ENCODE measurements at places on chromosomes 2 and 18.

GRCh38 chr2:122063716-122064115 lies 308.3 kb downstream of the TSN start:
- no peak for DNase-seq

- DNase-seq = no peak
Measured at GRCh38 chr18:77749089-77749488, 499.4 kb downstream of the GALR1 start.

- DNase-seq = no peak
Measured at GRCh38 chr2:175606010-175606841, 395.8 kb downstream of the LNPK start.

GRCh38 chr2:236656166-236656565 lies 86.5 kb downstream of the ACKR3 start:
- no peak for DNase-seq

DNA sequence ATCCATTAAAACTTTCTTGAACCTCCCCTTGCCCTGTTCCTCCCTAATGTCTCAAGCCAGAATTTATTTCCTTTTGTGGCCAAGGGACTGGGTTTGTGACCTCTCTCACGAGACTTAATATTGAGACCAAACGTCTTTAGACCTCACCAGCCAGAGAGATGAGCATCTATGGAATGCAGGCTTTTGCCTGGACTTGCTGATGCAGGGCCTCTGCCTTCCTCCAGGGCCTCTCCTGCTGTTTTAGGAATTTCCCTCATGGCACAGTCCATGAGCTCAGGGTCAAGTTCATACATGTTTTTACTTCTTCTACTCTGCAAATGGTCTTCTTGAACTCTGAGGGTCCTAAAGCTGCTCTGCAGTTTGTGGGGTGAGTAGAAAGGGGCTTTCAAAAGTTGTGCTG lies 22.3 kb downstream of the IL1B start:
- DNase-seq = no peak

GRCh38 chr18:70030728-70031127 lies 83.1 kb upstream of the CD226 start:
- no peak for DNase-seq

DNA sequence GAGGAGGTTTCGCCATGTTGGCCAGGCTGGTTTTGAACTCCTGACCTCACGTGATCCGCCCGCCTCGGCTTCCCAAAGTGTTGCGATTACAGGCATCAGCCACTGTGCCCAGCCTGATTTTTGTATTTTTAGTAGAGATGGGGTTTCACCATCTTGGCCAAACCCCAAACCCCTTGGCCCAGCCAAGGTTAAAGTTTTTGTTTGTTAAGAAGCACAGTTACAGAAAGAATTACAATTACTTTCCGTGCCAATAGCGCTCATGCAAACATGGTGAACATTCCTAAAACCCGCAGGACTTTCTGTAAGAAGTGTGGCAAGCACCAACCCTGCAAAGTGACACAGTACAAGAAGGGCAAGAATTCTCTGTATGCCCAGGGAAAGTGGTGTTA lies 26.1 kb downstream of the ITSN2 start:
- no peak for DNase-seq

- DNase-seq = no peak
Measured at GRCh38 chr2:205427112-205427511, 255.2 kb upstream of the NRP2 start.

- no peak for DNase-seq
Measured at GRCh38 chr2:205878999-205879762, 196.9 kb downstream of the NRP2 start.

DNA sequence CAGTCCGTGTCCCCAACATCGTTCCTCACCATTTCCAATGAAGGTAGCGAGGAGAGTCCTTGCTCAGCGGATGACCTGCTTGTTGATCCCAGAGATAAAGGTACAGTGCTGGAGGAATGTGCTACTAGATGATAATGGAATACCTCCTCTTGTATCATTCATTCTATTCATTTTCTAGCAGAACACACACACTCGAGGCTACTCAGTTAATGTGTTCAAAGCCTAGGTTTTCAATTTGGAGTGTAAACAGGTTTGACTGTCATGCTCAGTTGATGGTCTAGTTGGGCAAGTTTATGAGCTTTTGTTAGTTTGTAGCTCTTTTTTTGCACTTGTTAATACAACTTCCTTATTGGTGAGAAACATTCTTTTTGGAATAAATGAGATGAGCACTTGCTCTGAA lies 114.2 kb downstream of the ICA1L start:
- DNase-seq = no peak

DNA sequence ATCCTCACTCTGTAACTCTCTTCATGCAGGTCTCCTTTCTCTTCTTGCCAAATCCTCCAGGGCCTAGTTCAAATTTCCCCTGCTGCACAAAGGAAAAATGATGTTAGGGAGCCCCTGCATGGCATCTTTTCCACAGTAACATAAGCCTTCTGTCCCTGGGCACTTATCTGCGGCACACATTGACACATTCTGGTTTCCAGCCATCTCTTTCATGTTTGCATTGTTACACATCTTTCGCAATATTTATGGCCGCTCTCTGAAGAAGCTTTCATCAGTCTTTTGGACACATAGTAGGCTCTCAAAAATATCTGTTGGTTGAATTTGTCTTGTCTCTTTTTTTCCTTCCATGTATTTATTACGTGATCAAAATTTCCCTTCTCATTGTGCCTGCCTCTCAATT lies 1806.1 kb upstream of the PIK3C3 start:
- DNase-seq = no peak

GRCh38 chr2:26001743-26002351 lies 19.6 kb upstream of the KIF3C start:
- DNase-seq = no peak

DNA sequence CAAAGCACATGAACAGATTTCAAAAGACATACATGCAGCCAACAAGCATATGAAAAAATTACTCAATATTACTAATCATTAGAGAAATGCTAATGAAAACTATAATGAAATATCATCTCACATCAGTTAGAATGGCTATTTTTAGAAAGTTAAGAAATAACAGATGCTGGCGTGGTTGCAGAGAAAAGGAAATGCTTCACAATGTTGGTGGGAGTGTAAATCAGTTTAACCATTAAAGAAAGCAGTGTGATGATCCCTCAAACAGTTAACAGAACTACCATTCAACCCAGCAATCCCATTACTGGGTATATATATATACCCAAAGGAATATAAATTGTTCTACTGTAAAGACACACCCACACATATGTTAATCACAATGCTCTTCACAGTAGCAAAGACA lies 117.7 kb upstream of the SETBP1 start:
- DNase-seq = no peak

GRCh38 chr2:126750506-126750905 lies 94.5 kb downstream of the GYPC start:
- DNase-seq = no peak

GRCh38 chr2:159071190-159071915 lies 102.9 kb downstream of the TANC1 start:
- no peak for DNase-seq

- DNase-seq = no peak
Measured at GRCh38 chr2:202910698-202911097, 775 bp downstream of the WDR12 start.

- DNase-seq = no peak
Measured at GRCh38 chr2:143177096-143177786, 48.0 kb downstream of the ARHGAP15 start.

GRCh38 chr2:202084265-202084664 lies 11.2 kb downstream of the KIAA2012 start:
- no peak for DNase-seq

DNA sequence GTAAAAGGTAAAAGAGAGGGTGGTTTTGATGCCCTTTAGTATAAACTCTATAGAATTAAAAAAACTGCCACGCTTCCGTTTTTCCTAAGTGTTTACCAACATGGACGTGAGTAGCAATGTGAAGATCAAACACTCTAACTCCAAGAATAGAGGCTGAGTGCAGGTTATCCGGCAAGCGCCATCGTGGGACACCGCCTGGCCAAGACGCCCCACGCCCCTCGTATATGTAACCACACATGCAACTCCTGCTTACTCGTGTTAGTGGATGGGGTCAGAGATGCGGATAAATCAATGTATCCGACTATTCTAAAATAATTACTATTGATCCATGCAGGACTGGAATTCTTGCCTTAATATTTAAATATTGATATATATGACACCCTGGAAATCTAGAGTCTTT lies 741.3 kb downstream of the GALR1 start:
- DNase-seq = no peak

DNA sequence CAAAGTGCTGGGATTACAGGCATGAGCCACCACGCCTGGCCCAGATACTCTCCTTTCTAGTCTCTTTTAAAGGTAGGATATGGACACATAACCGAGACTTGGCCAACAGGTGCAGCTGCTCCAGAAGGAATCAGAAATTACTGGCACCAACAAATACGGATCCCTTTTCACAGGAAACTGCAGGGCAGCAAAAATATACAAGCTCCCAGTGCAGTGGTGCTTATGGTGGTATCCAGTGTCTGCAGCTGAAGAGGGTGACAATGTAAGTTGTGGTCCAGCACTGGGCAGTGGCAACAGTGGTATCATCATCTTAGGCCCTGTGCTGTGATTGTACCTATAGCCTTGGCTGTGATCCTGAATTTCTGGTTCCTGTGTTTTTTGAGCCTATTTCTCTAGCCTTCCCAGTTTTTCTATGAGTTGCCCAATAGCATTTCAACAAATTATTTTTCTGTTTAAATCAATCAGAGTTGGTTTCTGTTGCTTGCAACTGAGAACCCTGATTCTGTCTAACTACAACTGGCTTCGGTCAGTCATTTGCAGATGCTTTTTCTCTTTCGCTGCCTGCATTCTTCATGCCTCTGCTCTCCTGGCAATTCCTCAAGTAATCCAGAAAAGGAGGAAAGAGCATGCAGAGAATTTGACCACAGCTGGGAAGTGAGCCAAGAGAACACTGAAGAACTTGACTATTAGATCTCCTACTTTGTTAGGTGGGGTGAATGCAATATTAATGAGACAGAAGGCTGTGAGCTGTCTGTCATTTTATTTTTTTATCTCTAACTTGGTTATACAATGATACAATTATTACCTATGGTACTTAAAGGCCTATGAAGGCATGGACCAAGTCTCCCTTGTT lies 30.8 kb upstream of the EML4 start:
- no peak for DNase-seq

GRCh38 chr2:198016243-198016642 lies 211.8 kb downstream of the PLCL1 start:
- DNase-seq = no peak

- DNase-seq = no peak
Measured at GRCh38 chr2:15914596-15915385, 25.6 kb upstream of the MYCN start.

DNA sequence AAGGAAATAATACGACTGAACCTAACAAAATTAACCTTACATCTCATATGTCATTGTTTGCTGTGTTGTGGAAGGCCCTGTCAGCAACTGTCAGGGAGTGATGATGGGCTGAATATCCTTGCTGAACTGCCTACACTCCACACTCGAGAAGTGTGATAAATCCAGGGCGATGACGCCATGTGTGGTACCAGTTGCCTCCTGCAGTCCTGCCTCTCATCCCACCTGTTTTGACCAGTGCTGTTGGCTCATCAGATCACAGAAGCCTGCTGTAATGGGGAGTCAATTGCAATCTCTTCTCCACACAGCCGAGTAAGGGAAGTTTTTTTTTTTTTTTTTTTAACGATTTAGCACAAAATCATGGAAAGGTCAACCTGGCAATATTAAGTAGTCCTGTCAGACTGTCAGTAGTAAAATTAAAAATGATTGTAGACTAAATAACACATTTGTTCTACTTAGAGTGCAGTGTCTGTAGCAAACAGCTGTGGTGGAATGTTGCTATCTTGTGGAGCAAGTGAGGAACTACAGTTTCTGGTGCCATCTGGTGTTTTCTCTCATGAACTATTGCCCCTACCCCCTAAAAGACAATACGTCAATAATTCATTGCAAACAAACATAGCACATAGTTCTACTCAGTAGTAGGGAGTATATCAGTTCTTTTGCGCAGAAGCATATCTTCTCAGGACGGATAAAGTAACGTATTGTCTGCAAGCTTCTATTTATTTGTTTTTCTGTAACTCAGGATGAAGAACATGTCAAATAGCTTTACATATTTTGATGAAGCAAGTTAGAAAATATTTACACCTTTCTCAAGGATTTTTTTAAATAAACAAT lies 347.6 kb downstream of the CTNNA2 start:
- no peak for DNase-seq

DNA sequence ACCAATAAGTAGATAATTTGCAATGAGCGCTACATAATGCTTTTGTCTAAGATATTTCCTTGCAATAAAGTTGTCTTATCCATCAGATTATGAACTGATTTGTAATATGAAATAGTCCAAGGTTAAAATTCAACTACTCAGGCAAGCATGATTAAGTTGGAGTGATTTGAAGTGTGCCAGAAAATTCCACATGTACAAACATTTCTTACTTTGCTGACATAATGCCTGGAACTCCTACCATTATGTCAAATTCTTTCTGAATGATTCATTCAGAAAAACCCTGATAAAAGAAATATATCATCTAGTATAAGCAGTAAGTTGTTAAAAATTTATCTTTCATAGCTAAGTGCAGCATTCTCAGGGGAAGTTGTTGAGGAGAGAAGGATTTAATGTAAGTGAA lies 87.3 kb downstream of the CBLN2 start:
- DNase-seq = no peak

DNA sequence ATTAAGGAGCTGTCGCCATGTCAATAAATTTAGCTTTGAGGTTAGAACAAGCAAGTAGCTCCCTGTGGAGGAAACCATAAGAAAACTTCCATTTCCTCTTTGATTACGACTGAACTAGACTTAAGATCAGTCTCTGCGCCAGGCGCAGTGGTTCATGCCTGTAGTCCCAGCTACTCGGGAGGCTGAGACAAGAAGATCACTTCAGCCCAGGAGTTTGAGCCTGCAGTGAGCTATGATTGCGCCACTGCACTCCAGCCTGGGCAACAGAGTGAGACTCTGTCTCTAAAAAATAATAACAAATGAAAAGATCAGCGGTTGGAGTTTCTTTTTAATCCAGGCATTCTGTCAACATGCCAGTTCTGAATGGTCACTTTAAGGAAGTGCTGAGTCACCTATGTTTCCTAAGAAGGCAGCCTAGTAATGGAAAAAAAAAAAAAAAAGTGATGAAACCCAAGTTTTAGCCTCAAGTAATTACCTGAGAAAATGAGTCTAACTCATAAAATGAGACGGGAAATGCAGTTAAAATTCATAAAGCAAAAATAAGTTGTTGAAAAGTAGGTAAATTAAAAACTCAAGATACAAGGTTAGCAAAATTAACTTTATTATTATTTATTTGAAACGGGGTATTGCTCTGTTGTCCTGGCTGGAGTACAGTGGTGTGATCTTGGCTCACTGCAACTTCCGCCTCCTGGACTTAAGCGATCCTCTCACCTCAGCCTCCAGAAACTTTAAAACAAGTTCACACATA lies 10.2 kb downstream of the C18orf32 start:
- DNase-seq = no peak

DNA sequence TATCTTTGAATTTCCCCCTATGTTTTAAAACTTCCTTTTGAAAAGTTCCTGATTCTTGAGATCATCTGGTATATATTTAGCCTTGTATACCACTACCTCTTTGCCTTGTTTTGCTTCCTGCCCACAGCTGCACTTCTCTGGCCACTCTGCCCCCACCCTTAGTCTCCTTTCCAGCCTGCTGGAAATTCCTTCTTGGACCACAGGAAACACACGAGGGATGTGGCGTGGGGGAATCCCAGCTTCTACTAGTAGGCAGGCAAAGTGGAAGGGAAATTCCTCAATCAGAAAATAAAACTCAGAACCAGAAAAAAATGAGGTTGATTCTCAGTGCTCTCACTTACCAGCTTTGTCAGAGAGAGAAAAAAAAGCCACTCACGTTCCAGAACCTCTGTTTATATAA lies 13.4 kb downstream of the IL18RAP start:
- DNase-seq = no peak
